K562 (cell line): ENCODE measurements at places on chromosomes 16 and 17. TPM values are rescaled to one million over a fixed set of nuclear protein-coding genes. Genes with fewer than 3 reads are reported as not detected.
A peak's percentile ranks its signal among the peaks of the same experiment; 100 is the strongest.

RNFT1 gene
- 18.5 and 22.0 TPM in 2 replicates for total RNA-seq

PRSS21 gene
- 113 and 121 TPM in 2 replicates for total RNA-seq

CALB2 gene
- total RNA-seq: 0.20 TPM in 1 of 2 replicates, not detected in the other

CPNE7 gene
- total RNA-seq: 58.8 and 73.4 TPM in 2 replicates

KCNJ18 gene
- not detected in 2 replicates for total RNA-seq

SLC52A1 gene
- not detected in 2 replicates for total RNA-seq

LASP1 gene
- 112 and 125 TPM in 2 replicates for total RNA-seq

MEIOC gene
- not detected in 2 replicates for total RNA-seq

DNA sequence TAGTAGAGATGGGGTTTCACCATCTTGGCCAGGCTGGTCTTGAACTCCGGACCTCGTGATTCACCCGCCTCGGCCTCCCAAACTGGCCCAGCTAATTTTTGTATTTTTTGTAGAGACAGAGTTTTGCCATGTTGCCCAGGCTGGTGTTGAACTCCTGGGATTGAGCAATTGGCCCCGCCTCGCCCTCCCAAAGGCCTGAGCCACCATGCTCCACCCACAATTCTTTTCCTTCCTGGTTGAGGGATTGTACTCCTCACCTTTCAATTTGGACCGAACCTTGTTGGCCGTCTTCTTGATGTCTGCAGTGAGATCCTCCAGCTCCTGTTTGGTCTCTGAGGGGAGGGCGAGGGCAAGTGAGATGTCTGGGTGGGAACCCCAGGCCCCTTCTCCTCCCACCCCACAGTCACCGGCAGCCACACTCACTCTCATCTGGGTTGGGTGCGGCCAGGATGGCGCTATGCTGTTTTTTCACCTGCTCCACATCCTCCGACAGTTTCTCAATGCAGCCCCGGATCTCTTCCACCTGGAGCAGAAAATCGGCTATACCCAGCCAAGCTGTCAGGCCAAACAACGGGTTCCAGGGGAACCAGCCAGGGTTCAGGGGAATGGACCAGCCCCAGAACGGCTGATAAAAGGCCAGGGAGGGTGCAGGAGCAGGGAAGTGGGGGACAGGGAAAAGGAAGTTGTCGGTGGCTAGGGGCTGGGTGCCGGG lies 9.6 kb downstream of the STX1B start:
- no peaks in the 10 kb centered on the region for H3K36me3 ChIP-seq
- peaks cover 39% of the 10 kb centered on the region for H3K4me1 ChIP-seq
- H3K27ac ChIP-seq: no peak overlapping the region
- no peaks in the 10 kb centered on the region for H3K27me3 ChIP-seq
- no peak for DNase-seq

- DNase-seq: no peak
- peak overlapping the region; percentile 79 for H3K27ac ChIP-seq
- H3K4me3 ChIP-seq: peak overlapping the region; percentile 70
- H3K36me3 ChIP-seq: peaks cover 24% of the 10 kb centered on the region
- no peaks in the 10 kb centered on the region for H3K27me3 ChIP-seq
Observed at GRCh38 chr16:397736-398332, 835 bp downstream of the NME4 start.

DNA sequence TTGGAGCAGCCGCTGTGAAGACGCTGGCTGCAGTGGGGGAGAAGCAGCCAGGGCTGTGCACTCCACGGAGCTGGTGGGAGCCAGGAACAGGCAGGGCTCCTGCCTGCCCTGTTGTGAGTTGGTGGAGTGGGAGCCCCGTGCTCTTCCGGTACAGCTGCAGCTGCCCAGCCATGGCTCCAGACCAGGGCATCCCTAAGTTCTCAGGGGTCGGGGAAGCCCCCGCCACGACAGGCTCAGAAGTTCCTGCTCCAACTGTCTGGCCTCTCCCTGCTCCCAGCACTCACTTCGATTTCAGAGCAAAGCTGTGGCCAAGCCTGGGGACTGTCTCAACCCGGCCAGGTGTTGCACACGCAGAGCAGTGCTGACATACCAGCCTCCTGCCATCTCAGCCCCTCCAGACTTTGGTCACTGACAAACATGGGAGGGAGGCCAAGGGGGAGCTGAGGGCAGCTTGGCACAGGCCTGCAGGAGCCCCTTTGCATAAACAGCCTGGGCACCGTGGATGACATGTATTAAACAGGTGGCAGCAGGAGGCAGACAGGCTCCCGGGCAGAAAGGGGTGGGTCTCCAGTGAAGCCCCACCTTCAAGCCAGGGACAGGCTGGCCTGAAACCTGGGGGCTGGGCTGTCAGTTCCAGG lies 13.9 kb upstream of the KDM8 start:
- H3K4me1 ChIP-seq: no peaks in the 10 kb centered on the region; the same call in 1 of the 3 replicates
- no peak overlapping the region for H3K4me3 ChIP-seq
- H3K27ac ChIP-seq: no peak overlapping the region
- no peaks in the 10 kb centered on the region for H3K36me3 ChIP-seq

DNA sequence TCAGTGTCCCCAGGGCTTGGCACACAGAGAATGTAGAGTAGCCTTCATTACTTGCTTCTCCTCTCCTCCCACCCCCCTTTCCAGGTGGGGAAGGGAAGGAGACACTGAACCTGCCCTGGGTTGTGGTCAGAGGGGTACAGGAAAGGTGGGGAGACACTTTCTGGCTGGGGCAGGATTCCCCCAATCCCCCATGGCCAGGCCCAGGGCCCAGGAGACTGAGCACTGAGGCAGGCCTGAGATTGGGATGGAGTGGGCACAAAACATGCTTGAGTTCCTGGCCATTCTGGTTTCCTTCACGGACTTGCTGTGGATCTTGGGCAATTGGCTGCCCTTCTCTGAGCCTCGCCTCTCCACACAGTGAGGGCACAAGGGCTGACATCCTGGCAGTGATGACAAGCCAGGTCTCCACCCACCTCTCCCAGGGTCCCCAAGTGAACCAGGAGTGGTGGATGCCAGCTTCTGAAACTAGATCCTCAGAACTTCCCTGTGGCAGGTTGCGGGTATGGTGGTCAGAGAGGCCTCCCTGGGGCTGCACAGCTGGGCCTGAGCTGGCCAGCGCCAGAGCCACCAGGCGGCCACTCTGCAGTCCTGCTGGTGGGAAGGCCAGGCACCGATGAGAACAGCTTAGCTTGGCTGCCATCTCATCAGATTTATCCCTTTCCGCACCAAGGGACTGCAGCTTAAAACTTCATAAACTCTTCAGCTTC lies 9.3 kb downstream of the ZNF629 start:
- no peak overlapping the region for H3K4me3 ChIP-seq
- H3K4me1 ChIP-seq: peaks cover 55% of the 10 kb centered on the region
- peak overlapping the region; percentile 94 for H3K27ac ChIP-seq
- H3K27me3 ChIP-seq: no peaks in the 10 kb centered on the region

GRCh38 chr17:10053782-10054540 lies 144.4 kb downstream of the GAS7 start:
- H3K27ac ChIP-seq: no peak overlapping the region
- no peak overlapping the region for H3K4me3 ChIP-seq
- DNase-seq: no peak
- no peaks in the 10 kb centered on the region for H3K36me3 ChIP-seq

DNA sequence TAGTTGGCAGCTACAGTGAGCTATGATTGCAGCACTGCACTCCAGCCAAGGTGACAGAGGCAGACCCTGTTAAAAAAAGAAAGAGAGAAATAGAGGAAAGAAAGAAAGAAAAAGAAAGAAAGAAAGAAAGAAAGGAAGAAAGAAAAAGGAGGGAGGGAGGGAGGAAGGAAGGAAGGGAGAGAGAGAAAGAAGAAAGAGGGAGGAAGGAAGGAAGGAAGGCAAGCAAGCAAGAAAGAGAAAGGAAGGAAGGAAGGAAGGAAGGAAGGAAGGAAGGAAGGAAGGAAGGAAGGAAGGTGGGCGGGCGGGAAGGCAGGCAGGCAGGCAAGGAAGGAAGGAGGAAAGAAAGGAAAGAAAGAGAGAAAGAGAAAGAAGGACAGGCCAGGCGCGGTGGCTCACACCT lies 1.0 kb upstream of the SCNN1G start:
- no peak overlapping the region for H3K4me3 ChIP-seq
- H3K27me3 ChIP-seq: peaks cover 26% of the 10 kb centered on the region
- DNase-seq: no peak
- H3K36me3 ChIP-seq: no peaks in the 10 kb centered on the region
- no peak overlapping the region for H3K27ac ChIP-seq
- no peaks in the 10 kb centered on the region for H3K4me1 ChIP-seq

GRCh38 chr17:72468841-72469240 lies 348.0 kb downstream of the SOX9 start:
- no peak overlapping the region for H3K27ac ChIP-seq
- DNase-seq: no peak
- no peaks in the 10 kb centered on the region for H3K4me1 ChIP-seq
- H3K36me3 ChIP-seq: no peaks in the 10 kb centered on the region

- no peak overlapping the region for H3K27ac ChIP-seq
- no peak overlapping the region for H3K4me3 ChIP-seq
- no peaks in the 10 kb centered on the region for H3K36me3 ChIP-seq
- DNase-seq: no peak
- no peaks in the 10 kb centered on the region for H3K4me1 ChIP-seq
Observed at GRCh38 chr16:69917739-69918138, 33.4 kb upstream of the CLEC18A start.

DNA sequence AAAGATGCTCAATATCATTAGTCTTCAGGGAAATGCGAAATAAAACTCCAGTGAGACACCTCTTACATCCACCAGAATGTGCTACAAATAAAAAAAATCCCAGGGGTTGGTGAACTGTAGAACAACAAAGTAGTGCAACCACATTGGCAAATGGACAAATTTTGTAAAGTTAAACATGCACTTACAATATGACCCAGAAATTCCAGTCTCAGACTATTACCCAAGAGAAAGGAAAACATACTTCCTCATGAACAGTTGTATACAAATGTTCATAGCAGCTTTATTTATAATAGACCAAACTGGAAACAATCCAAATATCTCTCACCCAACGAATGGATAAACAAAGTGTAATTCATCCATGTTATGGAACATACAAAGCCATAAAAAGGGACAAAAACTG lies 239.5 kb downstream of the ABCC12 start:
- H3K36me3 ChIP-seq: no peaks in the 10 kb centered on the region
- no peaks in the 10 kb centered on the region for H3K4me1 ChIP-seq
- no peaks in the 10 kb centered on the region for H3K27me3 ChIP-seq

GRCh38 chr16:48123104-48123788 lies 32.5 kb downstream of the ABCC12 start:
- peaks cover 12% of the 10 kb centered on the region; the same call in 2 of the 3 replicates for H3K4me1 ChIP-seq
- no peak overlapping the region for H3K4me3 ChIP-seq
- H3K27ac ChIP-seq: peak overlapping the region; percentile 45; the same call in 2 of the 3 replicates
- no peaks in the 10 kb centered on the region for H3K36me3 ChIP-seq
- no peaks in the 10 kb centered on the region for H3K27me3 ChIP-seq

GRCh38 chr17:36687736-36688135 lies 86.4 kb downstream of the MRM1 start:
- H3K27ac ChIP-seq: no peak overlapping the region
- H3K4me3 ChIP-seq: no peak overlapping the region
- H3K4me1 ChIP-seq: no peaks in the 10 kb centered on the region
- no peak for DNase-seq
- H3K27me3 ChIP-seq: peaks cover 82% of the 10 kb centered on the region

- H3K27ac ChIP-seq: no peak overlapping the region
- H3K4me1 ChIP-seq: no peaks in the 10 kb centered on the region; the same call in 1 of the 2 replicates
- peaks cover 5% of the 10 kb centered on the region; the same call in 2 of the 3 replicates for H3K27me3 ChIP-seq
- no peak for DNase-seq
Observed at GRCh38 chr17:21351366-21352065, 24.6 kb upstream of the KCNJ12 start.

- H3K27me3 ChIP-seq: no peaks in the 10 kb centered on the region
- no peaks in the 10 kb centered on the region for H3K4me1 ChIP-seq
- H3K36me3 ChIP-seq: no peaks in the 10 kb centered on the region
- H3K27ac ChIP-seq: no peak overlapping the region
- DNase-seq: no peak
Observed at GRCh38 chr17:10238661-10239060, 40.3 kb upstream of the GAS7 start.

DNA sequence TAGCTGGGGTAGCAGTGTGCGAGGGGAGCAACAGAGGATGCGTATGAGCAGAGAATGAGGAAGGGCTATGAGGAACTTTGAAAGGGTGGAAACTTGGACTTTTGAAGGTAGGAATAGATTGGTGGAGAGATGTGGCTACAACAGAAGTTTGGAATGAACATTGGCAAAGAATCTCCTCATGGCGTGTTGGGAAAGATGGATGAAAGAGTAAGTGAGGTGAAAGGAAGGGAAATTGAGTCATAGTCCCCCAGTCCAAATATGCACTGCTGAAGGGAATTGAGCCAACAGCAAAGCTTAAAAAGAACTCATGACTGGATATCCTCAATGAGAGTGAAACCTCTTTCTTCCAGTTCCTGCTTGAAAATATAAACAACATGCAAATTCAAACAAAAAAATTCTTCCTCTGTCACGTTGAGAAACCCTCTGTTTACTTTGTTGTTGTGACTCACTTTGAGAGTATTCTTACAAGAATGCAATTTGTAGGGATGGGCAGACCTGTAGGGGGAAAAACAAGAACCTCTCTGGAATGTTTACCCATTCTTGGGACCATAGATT lies 313.2 kb upstream of the KCNJ16 start:
- no peaks in the 10 kb centered on the region for H3K36me3 ChIP-seq
- H3K27me3 ChIP-seq: no peaks in the 10 kb centered on the region
- no peak overlapping the region for H3K27ac ChIP-seq
- no peak overlapping the region for H3K4me3 ChIP-seq
- DNase-seq: no peak
- no peaks in the 10 kb centered on the region for H3K4me1 ChIP-seq

DNA sequence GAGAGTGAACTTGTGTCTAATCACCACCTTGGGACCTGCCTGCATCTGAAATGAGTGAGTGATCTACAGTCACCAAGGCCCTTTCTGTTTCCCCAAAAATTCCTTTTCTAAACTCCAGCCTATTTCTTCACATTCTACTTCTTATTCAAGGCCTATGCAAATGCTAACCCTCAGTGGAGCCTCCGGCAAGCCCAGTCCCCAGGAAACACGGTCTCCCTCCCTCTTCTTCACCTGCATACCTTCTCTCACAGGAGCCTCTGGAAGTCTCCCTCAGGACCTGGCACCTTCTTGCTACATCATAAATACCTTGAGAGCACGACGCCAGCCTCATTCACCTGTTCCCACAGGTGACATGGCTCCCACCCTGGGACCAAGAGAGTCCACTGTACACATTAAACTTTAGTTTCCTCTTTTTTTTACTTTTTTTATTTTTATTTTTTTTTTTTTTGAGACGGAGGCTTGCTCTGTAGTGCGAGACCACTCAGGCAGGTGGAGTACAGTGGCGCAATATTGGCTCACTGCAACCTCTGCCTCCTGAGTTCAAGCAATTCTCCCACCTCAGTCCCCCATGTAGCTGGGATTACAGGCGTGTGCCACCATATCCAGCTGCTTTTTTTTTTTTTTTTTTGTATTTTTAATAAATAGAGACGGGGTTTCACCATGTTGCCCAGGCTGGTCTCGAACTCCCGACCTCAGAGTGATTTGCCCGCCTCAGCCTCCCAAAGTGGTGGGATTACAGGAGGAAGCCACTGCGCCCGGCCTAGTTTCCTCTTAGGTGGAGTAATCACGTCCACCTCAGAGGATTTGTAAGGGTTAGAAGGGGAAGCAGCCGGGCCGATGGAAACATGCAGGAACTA lies 97.3 kb downstream of the ANKRD11 start:
- H3K4me1 ChIP-seq: peaks cover 4% of the 10 kb centered on the region; the same call in 2 of the 3 replicates
- H3K36me3 ChIP-seq: peaks cover 51% of the 10 kb centered on the region; the same call in 2 of the 3 replicates
- H3K27me3 ChIP-seq: no peaks in the 10 kb centered on the region
- H3K4me3 ChIP-seq: no peak overlapping the region
- DNase-seq: no peak
